ENCODE measurements at places on chromosomes 7 and 10. TPM values are rescaled to one million over a fixed set of nuclear protein-coding genes. Genes with fewer than 3 reads are reported as not detected.

MEIG1 gene
- total RNA-seq: not detected

DNA sequence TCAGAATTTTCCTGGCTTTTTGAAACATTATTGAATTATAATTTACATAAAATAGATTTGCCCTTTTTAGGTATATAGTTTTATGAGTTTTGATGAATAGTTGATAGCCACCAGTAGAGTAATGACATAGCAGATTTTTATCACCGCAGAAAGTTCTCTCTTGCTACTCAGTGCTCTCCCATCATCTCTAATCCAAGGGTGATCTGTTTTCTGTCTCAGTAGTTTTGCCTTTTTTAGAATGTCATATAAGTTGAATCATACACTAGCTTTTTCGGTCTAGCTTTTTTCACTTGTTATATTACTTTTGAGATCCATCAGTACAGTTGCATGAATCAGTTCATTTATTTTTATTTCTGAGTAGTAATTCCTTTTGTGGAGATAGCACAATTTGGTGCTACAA lies 17.9 kb downstream of the RSBN1L start:
- DNase-seq: no peak

IMPDH1 gene
- total RNA-seq: 108 TPM

GRCh38 chr7:120055300-120055699 lies 217.7 kb upstream of the KCND2 start:
- DNase-seq: no peak

- DNase-seq: no peak
Observed at GRCh38 chr7:69598487-69599285, 411 bp downstream of the AUTS2 start.
